CD4-positive, alpha-beta T cell treated with Interleukin-10 for 1 hour (primary cell): ENCODE measurements at places on chromosomes 4 and X.

DNA sequence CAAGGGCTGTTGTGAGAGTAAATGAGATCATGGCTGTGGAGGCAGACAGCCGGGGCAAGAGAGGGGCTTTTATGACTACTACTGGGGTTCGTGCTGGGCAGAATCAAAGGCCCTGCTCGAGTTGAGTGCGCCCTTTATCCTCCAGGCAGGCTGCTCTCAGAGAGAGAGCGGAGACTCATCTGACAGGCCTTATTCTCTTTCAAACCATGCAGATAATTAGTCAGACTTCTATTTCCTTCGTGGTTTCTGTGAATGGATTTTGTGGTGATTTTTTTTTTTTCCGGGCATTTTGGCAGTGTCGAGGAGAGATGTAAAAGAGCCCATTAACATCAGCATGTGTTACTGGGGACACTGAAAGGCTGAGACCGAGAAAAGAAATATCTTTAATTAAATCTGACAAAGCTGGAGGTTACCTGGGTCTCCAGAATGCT lies 73.6 kb downstream of the MED28 start:
- DNase-seq = no peak

- DNase-seq = peak; percentile 64
Observed at GRCh38 chr4:110165382-110166286, 32.8 kb downstream of the ELOVL6 start.

- DNase-seq = no peak
Observed at GRCh38 chr4:15945516-15945915, 7.0 kb upstream of the FGFBP1 start.

DNA sequence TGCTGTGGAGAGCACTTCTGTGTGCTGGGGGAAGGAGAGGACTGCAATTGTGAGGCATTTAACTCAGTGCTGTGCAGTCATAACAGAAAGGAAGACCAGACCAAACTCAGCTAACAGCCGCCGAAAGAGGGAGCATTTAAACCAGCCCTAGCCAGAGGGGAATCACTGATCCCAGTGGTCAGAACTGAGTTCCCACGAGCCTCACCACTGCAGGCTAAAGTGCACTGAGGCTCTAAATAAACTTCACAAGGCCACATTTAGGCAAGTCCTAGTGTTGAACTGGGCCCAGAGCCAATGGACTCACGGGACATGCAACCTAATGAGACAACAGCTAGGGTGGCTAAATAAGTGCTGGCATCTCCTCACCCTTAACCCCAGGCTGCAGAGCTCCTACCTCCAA lies 20.4 kb downstream of the IQCM start:
- no peak for DNase-seq

GRCh38 chrX:15350329-15350996 lies 15.1 kb upstream of the PIGA start:
- no peak for DNase-seq

DNA sequence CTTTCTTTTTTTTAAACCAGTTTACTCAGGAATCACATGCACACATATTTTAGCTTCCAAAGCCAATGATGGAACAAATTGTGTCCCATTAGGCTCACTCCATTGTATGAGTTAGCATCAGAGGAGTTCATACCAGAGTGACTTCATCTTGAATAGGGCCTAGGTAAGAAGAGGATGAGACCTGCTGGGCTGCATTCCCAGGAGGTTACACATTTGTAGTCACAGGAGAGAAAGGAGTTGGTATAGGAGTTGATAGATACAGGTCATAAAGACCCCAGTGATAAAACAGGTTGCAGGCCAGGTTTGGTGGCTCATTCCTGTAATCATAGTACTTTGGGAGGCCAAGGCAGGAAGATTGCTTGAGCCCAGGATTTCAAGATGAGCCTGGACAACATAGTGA lies 9.3 kb downstream of the PDGFRA start:
- no peak for DNase-seq

- no peak for DNase-seq
Observed at GRCh38 chr4:130026185-130026584, 930.2 kb downstream of the C4orf33 start.

- no peak for DNase-seq
Observed at GRCh38 chr4:77100234-77100633, 24.4 kb upstream of the CCNI start.
